Spleen (tissue), 13 donors: ENCODE measurements at places on chromosomes 16 and 17. TPM values are rescaled to one million over a fixed set of nuclear protein-coding genes. Genes with fewer than 3 reads are reported as not detected.
A peak's percentile ranks its signal among the peaks of the same experiment; 100 is the strongest.

- H3K27ac ChIP-seq, result no peak overlapping the region
- peaks cover 48% of the 10 kb centered on the region for H3K27me3 ChIP-seq
- no peak for DNase-seq
- no peaks in the 10 kb centered on the region for H3K36me3 ChIP-seq
- H3K4me3 ChIP-seq, result no peak overlapping the region
Observed at GRCh38 chr16:5619304-5619703, 521.7 kb upstream of the EEF2KMT start.

DNA sequence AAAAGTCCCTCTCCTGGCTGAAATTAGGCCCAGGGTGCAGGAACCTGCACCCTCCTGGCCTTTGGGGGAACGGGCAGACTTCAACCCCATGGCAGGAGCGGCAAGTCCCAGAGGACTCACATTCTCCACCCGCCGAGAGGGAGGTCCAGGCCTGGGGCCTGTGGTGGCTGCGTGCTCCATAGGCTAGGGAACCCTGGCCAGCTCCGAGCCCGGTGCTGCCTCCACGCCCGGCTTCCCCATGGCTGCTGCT is 130 bp downstream of the CCDC78 start:
- peaks cover 66% of the 10 kb centered on the region for H3K4me1 ChIP-seq
- H3K36me3 ChIP-seq, result peaks cover 26% of the 10 kb centered on the region
- DNase-seq, result no peak
- H3K4me3 ChIP-seq, result peak overlapping the region; percentile 62
- H3K27me3 ChIP-seq, result peaks cover 41% of the 10 kb centered on the region

DNA sequence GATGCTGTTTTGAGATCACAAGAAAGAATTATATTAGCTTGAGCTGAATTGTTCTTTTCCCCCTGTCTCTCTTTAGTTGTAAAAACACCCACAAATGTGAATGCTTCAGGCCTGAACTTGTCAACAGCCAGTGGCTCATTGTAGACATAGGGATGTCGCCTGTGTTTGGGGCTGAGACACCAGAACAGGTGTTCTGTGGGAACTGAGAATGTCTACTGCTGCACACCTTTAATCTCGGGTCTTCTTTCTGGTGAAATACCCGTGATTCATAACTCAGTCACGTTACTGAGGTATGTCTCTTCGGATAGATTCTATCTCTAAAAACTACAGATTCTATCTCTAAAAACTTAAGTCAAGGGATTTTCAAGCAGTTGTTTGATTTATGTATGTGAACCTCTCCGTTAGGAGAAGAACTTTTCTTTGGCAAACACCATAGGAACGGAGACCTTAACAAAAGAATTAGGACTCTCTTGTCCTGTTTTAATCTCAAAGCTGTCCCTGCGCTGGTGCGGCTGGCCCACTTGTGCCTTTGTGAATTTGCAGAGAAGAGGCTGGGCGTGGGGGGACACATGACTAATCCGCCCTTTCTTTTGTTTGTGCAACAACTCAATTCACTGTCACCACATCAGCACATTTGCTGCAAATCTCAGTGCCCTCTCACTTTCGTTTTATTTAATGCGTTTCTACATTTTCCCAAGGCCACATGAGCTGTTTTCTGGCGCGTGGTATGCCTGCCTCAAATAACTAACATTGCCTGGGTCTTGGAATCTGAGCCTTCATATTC is 643.0 kb downstream of the MAF start:
- no peak overlapping the region for H3K27ac ChIP-seq
- peaks cover 4% of the 10 kb centered on the region for H3K4me1 ChIP-seq
- H3K4me3 ChIP-seq, result no peak overlapping the region
- no peak for DNase-seq
- no peaks in the 10 kb centered on the region for H3K27me3 ChIP-seq

DNA sequence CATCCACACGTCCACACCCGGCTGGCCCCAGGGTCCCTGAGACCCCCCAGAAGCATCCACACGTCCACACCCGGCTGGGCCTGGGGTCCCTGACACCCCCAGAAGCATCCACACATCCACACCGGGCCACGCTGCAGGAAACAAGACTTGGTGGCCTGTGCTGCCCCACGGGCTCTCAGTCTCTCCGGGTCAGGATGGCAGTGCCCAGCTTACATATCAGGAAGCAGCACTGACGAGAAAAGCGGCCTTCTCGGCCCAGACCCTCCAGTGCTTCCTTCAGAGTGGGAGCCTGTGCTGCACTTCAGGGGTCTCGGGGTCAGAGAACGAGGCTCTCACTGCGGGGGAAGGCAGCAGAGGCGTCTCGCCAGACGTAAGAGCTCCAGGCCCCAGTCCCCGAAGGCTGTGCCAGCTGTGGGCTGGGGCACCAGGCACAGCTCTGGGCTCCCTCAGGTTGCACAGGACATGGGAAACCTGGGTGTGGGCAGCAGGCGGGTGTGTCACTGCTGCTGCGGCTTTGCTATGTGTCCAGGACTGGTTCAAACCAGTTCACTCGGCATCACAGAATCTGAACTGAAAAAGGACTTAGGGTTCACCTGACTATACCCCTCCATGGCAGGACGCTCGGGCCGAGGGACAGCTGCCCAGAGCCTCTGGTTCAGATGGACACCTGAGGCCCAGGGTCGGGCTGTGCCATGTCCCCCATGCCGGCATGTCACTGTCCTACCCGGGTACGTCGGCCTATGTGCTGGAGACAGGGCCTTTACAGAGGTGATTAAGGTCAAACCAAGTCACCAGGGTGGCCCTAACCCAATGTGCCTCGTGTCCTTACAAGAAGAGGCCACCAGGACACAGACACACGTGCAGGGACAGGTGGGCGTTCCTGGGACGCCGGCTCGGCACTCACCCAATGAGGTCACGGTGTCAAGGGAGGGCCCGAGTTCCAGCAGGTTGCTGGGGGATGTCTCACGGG is 40.2 kb upstream of the CHMP6 start:
- no peak overlapping the region for H3K27ac ChIP-seq
- peaks cover 40% of the 10 kb centered on the region for H3K36me3 ChIP-seq
- H3K4me1 ChIP-seq, result peaks cover 3% of the 10 kb centered on the region
- peak; percentile 58 for DNase-seq

The CES5A gene
- polyA plus RNA-seq, result 0.03 TPM

The FAM234A gene
- 25.9 TPM for polyA plus RNA-seq
